Lower leg skin (tissue), 4 donors: ENCODE measurements at places on chromosomes 11 and 22.

DNA sequence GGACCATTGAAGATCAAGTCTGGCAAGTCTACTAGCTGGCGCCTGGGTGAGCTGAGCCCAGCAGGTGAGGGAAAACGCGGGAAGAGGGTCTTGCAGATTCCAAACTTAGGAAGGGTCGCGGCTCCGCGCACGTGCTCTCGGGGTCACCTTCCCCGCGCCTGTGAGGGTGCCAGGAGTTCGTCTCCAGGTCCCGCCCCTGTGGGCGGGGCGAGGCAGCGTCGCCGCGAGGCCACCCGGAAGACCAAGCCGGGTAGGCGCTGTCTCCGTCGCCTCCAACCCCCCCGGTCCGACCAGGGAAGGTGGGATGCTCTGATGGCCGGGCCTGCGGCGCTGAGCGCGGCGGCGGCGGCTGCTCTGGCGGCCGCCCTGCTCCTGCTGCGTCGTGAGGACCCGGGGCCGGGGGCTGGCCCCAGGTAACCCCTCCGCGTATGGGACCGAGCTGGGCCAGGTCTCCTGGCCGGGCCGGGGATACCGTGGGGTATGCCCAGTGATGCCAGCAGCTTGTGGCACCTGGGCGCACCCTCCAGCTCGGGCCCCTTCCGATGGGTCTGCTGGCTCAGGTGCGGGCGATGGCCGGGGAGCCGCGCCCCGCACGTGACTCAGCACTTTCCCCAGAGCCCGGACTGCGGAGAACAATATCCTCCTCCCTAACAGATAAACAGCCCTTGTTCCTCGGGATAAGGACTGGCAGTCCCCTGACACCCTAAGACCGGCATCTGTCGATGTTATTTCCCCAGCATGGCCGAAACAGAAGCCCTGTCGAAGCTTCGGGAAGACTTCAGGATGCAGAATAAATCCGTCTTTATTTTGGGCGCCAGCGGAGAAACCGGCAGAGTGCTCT, at the start of gene HTATIP2:
Gene HTATIP2, plus strand, starts transcription at position 215 of the 841 bp plus-strand sequence. Its CDS starts 524 bp downstream, at position 739.
- peak; percentile 70 for DNase-seq

DNA sequence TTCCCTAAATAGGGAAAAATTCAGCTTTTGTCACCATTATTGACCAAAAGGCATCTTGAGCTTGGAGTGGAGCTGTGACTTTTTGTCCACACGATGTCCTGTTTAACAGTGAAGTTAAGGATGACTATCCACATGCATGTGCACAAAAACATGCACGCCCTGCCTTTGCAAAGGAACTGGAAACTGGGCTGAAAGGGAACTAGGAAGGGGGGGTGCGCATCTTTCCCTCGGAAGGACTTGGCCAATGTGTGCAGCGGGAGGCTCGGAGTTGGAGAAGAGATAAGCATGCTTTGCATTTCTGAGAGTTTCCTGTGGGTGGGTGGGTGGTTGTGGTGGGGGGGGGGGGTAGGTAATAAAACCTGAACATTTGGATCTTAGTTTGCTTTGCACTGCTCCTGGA, 411 bp upstream of the KIRREL3 start:
- no peak for DNase-seq

- no peak for DNase-seq
Measured at GRCh38 chr11:46278387-46279125, 1.1 kb downstream of the CREB3L1 start.

DNA sequence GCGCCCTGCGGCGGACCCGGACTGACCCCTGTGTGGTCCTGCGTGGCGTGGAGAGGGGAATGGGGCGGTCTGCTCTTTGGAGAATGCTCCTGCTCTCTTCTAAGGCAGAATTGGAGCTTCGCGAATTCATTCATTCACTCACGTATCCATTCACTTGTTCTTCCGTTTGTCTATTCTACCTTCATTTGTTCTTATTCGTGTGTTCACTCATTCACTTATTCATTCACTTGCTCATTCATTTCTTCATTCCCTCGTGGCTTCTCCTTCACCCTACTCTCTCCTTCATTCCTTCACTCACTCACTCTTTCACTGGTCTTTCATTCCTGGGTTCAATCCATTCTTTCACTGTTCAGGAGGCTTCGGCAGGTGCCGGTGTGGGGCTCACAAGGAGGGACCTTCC, 69.6 kb downstream of the WNT7B start:
- no peak for DNase-seq

DNA sequence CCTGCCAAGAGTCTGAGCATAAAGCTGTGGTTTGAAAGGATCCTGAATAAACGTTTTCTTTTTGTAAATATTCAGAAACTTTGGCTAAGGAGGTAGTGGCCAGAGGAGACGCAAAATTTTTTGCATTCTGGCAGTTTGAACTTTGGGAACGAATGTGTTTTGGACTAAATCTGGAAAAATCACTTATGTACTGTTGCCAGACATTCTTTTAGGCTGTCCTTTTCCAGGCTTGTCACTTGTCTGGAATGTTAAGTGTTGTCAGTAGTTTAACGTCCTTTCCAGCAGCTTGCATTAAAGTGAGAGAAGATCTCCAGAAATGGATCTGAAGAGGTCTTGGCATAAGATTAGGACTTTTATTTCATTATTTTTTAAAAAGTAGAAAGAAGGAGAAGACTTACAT, 18.5 kb downstream of the SPECC1L start:
- DNase-seq: no peak

GRCh38 chr11:706957-707816, 1.2 kb downstream of the EPS8L2 start:
- no peak for DNase-seq

GRCh38 chr22:37267135-37267587, 15.1 kb upstream of the CYTH4 start:
- DNase-seq: no peak

DNA sequence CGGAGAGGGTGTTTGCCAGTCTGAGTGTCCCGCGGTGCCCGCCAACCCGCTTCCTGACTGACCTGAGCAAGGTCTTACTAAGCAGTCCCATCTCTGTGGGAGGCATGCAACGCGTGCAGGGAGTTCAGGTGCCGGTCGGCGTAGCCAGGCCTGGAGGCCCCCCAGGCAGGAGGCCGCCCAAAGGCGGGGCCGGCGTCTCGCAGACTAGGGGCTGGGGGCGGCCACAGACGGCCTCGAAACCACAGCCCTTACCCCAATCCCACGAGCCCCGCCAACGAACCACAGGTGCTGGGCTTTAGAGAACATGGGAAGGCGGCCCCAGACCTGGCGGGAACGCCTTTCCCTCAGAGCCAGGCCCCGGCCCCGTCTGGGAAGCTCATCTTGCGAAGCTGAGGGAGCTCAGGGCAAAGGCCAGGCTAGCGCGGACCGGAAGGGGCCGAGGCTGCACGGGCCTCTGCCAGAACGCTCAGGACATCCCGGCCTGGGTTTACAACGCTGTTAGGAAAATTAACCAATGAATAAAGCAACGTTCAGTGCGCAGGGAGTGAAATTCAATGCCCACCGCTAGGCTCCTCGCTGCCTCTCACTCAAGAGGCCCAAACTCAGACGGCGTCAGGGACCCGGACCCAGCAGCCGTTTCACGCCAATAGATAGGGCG, 2.1 kb upstream of the MTFP1 start:
- DNase-seq: peak; percentile 58

- no peak for DNase-seq
Measured at GRCh38 chr11:74084796-74085541, 76.1 kb upstream of the UCP3 start.

DNA sequence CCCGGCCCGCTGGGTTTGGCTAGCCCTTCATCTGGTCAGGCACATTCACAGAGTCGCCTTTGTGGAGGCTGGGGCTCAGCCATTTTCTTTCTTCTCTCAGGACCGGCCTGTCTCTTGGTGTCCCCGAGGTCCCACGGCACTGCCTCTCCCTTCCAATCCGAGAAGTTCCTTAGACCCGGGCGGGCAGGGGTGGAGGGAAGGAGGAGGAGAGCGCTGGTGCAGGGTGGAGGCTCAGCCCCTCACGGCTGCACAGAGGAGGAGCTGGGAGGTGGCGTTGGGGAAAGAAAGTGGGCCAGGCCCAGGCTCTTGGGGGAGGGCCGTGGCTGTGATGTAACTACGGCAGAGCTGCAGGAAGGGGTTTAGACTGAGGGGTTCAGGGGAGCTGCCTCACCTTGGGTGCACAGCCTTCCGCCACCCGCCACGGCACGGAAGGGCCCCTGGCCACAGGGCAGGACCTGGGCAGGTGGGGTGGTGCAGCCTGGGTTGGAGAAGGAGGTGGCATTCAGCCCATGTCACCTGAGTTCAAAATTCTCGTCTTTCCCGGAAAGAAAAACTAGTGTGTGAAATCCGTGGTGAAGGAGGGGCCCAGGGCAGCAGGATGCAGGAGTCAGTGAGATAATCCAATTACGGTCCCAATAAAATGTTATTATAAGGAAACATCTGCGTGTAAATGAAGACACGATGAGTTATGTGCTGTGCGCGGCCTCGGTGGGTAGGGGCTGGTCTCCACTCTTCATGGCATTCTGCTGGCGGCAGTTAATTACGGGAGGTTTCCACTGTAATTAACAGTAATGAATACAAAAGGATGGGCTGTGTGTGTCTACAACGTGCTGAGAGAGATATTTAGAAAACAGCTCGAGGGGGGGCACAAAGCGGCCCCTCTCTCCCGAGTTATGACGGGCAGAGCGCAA, 1.7 kb downstream of the BRSK2 start:
- DNase-seq: no peak

- no peak for DNase-seq
Measured at GRCh38 chr11:131656839-131657211, 286.4 kb downstream of the NTM start.

GRCh38 chr22:31099841-31100761, 7.3 kb downstream of the SELENOM start:
- DNase-seq: no peak

DNA sequence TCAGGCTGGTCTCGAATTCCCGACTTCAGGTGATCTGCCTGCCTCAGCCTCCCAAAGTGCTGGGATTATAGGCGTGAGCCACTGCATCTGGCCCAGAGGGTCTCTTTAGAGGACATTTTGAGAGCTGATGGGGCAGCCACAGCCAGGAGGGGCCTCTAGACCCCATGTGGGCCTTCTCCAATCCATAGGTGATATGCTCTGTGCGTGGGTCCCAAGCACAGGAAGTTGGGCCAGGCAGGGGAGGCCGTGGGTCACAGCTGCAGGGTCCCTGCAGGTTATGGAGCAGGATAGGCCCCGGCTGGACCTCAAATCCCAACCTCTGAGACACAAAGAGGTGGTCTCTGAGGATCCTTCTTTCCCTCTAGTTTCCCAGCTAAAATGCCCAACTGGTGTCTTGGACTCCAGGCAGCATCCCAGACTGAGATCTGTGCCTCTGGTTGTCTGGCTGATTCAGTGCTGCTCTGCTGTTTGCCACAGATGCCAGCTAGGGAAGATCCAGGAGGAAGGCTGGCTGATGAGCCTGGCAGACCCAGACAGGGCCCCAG, 1.5 kb downstream of the LRRC75B start:
- DNase-seq: no peak

DNA sequence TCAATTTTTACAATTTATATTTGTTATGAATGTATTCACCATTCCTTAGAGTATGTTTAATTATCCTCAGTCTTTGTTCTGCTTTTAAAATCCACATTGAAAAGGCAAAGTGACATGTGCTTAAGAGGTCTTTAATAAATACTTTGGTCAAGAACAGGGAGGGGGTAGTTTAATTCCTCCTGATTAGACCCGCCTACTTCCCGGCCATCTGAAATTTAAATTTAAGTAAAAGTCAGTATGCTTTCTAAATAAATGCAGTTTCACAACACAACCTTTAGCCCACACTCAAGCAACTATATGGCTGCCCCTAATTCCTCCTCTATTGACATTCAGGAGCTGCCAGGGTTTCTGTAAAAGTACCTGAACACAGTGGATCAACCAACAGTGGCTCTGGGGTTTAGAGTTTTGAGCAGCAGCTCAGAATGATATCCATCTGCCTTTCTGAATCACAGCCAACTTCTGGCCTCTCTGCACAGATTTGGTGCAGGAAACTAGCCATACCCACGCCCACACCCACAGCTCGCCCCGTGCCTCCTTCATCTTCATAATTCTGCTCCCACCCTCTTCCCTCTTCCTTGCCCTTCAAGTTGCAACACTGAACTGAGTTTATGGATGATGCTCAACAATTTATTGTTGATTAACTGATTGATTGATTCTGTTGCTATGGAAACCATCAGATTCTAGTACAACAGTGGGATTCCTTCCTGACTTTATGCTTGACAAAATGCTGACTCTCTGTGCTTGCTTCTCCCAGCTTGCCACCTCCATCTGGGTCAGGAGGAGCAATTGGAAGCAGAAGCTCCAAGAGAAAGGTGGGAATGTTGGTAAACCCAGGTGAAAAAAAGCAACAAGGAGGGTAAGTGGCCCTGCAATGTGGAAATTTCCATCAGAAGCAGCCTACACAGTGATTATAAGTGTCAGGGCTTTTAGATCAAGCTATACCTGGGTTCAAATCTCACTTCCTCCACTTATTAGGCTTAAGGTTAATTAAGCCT, 70.8 kb downstream of the PANX1 start:
- DNase-seq: no peak

GRCh38 chr11:82995754-82996398, 75.8 kb downstream of the RAB30 start:
- DNase-seq: no peak

- no peak for DNase-seq
Measured at GRCh38 chr11:501683-502287, 5.3 kb downstream of the RNH1 start.

- no peak for DNase-seq
Measured at GRCh38 chr11:32630844-32631243, 47.2 kb downstream of the EIF3M start.

DNA sequence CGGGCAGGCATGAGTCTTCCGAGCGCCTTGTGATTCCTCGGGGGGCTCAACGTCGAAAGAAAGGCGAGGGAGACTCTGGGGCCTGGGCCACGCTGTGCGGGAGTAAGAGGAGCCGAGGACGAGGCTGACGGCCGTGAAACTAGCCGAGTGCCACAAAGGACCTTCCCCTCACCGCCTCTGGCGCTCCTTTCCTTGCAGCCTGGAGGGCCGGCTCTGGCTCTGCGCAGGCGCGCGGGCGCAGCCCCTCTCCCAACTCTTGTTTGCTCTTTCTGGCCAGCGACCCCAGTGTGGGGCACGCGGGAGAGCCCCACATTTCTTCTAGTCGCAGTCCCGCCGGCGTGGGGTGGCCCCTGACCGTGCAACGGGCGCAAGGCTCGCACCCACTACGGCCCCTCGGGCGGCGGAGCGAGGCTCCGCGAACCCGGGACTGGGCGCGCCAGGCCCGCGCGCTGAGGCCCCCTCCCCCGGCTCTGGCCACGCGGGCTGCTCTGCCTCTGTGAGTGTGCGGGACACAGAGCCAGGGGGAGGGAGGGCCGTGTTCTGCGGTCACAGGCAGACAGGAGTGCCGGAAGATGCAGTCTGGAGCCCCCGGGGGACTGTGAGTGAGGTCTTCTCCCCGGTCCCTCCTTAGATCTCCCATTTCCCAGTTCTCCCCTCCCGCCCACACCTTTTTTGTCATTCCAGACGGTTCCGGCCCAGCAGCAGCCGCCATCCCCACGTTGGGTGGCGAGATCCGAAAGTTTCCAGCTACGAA, 1.0 kb upstream of the TOB2 start:
- peak; percentile 63 for DNase-seq
